ENCODE measurements at places on chromosomes 2 and 18.
A peak's percentile ranks its signal among the peaks of the same experiment; 100 is the strongest.

DNA sequence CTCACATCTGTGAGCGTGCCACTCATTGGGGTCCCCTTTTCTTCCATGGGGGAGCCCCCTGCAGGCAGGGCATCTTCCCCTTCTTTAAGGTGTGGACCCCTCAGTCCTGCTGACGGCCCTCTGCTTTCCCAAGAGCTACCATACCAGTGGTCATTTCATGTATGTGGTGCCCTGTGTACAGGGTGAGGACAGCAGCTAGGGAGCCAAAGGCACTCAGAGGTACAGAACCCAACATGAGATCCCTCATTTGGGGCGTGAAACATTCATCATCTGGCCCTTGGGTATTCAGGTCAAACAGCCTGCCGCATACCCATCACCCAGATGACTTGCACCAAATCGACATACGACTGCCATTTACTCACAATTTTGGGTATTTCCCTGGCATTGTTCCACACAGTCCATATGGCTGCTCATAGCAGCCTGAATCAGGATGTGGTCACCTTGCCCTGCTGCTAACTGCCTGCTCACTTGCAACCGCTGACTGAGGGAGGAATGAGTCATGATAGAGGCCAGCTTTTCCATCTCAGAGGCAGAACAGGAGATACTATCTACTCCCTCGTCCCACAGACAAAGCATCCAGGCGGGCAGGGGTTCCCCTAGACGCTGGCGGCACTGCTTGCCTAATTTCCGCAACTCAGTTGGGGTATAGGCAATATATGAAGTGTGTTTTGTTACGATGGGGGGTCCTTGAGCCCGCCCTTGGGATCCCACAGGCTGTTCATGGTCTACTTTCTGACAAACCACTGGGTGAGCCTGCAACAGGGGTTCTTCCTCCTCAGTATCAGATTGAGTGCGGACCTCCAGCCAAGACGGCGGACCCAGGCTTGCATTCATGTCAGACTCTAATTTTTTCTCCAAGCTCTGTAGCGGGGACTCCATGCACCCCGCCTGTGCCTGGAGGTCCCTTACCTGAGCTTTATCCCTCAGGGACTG, 228.6 kb downstream of the SATB2 start:
- DNase-seq: no peak

GRCh38 chr18:46019936-46020335, 52.1 kb downstream of the PSTPIP2 start:
- DNase-seq: no peak

DNA sequence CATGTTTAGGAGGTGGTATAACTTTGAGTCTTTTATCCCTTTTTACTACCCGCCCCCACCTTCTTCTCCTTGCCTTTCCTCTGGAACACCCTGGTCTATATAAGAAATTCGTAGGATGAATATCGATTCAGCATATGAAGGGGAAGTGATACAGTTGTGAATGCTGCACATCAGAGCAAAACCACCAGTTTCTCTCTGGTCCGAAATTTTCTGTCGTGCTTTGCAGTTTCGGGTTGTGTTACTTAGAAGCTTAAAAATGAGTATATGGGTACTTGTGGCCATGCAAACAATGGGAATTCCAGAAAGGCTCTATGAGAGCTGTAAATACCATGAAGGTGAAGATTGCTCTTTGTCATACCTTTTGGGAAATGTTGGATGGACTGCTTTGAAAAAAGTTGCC, 60.6 kb downstream of the DAW1 start:
- no peak for DNase-seq

- DNase-seq: no peak
These were observed 31.6 kb downstream of the MOGAT1 start for GRCh38 chr2:222703091-222703490.

DNA sequence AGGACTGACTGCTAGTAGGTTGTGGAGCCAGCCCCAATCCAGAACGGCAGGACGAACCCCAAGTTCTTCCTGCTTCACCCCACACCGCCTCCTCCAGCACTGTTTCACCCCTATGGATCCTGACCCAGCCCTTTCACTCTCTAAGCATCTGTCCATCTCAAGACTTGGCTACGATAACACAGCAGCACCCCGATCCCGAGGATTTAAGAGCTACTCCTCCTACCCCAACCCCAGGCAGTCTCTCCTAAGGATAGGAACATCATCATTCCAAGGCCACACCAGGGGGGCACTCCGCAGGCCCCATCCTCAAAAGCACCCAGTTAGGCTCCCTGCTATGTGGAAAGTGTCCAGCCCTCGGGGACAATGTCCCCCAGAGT, 645 bp downstream of the KCTD18 start:
- DNase-seq: peak; percentile 44
